ENCODE measurements at places on chromosomes 5 and 9.

GRCh38 chr5:151706906-151707305 is 20.2 kb upstream of the SPARC start:
- DNase-seq, result no peak

GRCh38 chr9:6876195-6876894 is 118.6 kb downstream of the KDM4C start:
- DNase-seq, result no peak

DNA sequence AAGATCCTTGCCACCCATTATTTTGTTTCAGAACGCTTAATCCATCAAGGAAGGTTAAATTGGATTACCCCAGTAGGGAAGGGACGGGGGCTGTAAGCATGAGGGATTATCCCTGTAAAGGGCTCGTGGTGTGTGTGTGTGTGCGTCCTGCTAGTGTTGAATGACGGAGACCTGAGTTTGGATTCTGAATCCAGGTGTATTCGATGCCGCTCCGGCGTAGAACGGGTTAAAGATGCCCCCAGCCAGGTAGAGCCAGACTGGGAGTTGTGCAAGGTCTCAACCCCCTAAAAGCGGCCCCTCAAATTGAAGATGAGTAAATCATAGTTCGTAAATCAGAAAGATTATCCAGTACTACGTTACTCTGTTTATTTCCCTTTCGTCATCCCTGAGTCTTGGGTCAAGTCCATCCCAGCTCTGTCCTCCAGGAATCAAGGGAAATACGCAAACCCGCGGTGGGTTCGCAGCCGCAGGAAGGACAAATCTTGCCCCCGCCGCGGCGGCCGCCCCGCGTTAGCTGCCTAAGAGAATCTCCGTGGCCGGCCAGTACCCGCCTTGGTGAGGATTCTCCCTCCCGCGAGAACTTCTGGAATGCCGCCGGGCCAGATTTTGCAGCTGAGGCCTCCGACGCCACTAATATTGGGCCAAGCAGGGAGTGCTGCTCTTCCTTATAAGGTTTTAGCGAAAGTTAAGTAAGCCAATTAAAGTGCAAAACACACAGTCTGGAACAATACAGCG is 586 bp upstream of the MTAP start:
- peak; percentile 34 for DNase-seq

GRCh38 chr5:156824800-156825199 is 25.3 kb upstream of the PPP1R2B start:
- no peak for DNase-seq

DNA sequence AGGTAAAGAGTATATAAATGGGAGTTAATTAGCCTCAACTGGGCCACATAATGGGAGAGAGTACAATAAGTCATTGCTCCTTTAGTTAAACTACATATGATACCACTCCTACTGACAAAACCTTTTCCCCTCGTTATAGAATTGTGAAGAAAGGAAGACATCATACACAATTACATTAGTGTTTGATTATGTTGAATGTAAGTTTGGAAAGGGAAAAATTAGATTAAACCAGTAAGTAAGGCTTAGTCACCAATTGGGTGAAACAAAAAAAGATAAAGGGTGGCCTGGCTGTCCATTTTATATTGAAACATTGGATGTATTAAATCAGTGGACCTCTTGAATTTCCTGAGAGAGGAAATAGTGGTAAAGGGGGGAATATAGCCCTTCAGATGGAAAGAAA is 464.3 kb upstream of the PAPPA start:
- DNase-seq, result no peak

GRCh38 chr9:78994471-78994870 is 577.3 kb upstream of the TLE4 start:
- no peak for DNase-seq

Data from CD4-positive, alpha-beta T cell treated with Interleukin-17A for 4 hours (primary cell).